ENCODE measurements at places on chromosomes 4 and X. TPM values are rescaled to one million over a fixed set of nuclear protein-coding genes. Genes with fewer than 3 reads are reported as not detected.
A peak's percentile ranks its signal among the peaks of the same experiment; 100 is the strongest.

The CLDN34 gene
- polyA plus RNA-seq: 0.20 TPM

GRCh38 chrX:47706575-47706974, 47.6 kb upstream of the UXT start:
- DNase-seq: no peak

The HPGDS gene
- polyA plus RNA-seq: 3.8 TPM

The CCDC110 gene
- polyA plus RNA-seq: 2.3 TPM

DNA sequence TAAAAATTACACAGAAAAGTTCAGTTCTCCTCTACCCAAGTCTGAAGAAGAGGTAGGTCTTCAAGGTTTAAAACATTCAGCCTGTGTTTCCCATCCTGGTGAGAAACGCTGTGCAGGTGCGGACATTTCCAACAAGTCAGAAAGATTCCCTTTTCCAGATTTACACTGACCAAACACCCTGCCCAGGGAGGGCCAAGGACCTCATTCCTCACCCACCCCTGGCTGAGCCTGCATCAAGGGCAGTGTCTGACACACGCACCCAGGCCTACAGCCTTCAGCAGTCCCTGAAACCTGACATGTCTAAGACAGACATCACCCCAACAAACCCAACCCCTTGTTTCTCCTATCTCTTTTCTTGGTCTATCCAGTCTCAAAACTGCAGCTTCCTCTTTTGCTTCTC, 105.9 kb downstream of the APBB2 start:
- no peak for DNase-seq

GRCh38 chr4:169774466-169775445, 17.0 kb upstream of the HPF1 start:
- no peak for DNase-seq

- DNase-seq: no peak
Observed at GRCh38 chr4:15725608-15726007, 22.7 kb downstream of the BST1 start.

The ASB5 gene
- polyA plus RNA-seq: 0.24 TPM

The GYPE gene
- 18.2 TPM for polyA plus RNA-seq

The AFF2 gene
- polyA plus RNA-seq: 5.9 TPM

DNA sequence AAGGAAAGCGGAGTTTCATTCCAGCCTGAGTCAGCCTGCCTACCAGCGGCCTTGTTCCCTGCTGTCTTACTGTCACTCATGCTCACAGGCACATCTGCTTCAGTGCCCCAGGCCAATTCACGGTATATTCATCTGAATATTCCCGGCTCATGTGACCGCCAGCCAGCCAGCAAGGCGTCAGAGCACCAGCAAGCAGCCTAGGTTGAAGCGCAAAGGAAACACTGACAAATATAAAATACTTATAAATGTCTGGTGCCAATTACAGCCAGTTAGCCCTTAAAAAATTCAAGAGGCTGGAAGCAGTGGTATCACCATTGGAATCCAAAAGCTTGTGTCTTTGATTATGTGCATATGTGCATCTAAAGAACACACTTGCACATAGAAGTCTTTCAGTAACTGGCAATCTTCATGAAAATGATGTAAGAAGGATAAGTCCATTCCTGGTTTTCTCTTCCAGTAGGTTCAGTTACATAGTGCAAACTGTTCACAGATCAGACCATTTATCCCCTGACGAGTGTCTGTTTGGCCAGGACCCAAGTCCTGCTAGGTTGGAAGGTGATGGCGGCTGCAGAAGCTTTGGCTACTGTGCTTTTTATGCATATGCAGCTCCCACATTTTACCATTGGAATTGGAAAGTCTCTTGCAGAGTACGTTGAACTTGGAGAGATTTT, 61.3 kb downstream of the LUZP4 start:
- DNase-seq: no peak

The CUL4B gene
- polyA plus RNA-seq: 67.8 TPM

GRCh38 chr4:52635560-52635959, 23.5 kb downstream of the USP46 start:
- DNase-seq: no peak

The PABPC1L2A gene
- polyA plus RNA-seq: not detected

DNA sequence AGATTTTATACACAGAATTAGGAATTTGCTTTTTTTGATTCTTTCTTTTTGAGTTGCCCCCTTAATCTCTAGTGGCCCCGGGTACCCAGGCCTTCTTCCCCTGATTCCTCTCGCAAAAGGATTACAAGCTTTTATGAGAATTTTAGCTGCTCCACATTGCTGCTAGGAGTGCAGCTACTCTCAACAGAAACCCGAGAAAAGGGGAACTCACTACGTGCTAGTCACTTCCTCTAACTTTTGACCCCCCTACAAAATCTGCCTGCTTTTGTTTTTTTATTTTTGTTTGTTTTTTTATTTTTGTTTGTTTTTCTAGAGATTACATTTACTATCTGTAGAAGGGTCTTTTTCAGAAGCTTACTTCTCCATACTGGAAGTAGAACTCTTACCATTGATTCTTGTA, 64.1 kb downstream of the ZNF81 start:
- no peak for DNase-seq

DNA sequence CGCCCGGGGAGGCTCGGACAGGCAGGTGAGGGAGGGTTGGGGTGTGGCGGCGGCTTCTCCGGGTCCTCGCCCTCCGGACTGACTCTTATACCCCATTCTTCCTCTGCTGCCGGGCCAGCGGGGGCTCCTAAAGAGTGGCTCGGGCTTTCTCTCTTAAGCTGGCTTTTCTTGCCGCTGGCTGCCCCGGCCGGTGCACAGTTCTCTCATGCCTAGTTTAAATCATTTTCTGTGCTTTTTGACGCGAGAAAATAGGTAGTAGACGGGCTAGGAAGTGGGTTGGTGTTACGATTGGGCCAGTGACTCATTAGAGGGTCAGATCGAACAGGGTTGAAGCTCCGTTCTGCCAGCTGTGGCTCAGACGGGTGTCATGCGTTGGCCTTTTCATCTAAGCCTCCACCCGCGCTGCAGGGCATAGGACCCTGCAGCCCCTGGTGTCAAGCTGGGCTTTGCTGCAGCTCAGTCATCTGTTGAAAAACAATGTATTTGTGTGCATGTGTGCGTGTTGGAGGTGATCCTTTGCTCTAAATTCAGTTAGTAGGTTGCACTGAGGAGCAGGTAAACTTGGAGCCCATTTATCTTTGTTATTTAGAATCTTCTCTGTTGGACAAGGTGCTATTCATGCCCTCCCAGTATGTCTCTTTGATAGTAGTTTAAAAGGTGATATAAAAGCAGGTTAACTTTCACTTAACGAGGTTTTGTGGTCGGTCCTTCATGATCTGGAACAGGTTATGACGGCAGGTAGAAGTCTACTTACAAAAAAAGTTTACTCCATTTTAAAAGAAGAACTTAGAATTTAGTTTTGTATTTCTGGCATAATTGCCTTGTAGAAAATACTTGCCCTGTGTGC, 802 bp downstream of the BMP2K start:
- peak; percentile 49 for DNase-seq

DNA sequence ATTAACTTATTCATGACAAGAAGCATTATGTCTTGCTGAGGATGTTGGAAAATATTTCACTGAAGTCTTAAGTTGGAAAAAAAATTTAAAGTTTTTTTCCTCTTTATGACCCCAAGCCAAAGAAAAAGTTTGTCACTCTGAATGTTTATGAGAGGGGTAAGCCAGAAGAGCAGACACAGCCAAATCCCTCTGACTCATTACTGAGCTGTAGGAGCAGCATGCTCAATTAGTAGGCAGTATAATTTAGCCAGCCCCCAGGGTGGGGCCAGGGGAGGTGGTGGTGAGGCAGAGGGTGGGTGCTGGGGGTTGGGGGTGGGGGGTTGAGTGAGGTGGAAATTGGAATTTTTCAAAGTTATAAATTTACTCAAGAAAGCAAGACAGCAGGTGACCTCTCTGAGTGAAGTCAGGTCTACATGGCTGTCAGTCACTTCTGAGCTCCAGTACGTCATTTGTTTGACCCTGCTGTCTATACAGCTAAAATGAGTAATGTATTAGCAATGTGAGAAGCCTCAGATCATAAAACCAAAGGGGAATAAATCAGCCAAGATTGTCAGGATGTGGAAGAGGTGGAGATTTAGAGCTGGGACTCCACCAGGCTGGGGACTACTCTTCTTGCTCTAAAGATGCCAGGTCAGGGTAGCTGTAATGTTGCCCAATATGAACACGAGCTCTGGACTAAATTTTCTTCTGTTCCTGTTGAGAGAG, 98.8 kb upstream of the NDP start:
- DNase-seq: no peak

DNA sequence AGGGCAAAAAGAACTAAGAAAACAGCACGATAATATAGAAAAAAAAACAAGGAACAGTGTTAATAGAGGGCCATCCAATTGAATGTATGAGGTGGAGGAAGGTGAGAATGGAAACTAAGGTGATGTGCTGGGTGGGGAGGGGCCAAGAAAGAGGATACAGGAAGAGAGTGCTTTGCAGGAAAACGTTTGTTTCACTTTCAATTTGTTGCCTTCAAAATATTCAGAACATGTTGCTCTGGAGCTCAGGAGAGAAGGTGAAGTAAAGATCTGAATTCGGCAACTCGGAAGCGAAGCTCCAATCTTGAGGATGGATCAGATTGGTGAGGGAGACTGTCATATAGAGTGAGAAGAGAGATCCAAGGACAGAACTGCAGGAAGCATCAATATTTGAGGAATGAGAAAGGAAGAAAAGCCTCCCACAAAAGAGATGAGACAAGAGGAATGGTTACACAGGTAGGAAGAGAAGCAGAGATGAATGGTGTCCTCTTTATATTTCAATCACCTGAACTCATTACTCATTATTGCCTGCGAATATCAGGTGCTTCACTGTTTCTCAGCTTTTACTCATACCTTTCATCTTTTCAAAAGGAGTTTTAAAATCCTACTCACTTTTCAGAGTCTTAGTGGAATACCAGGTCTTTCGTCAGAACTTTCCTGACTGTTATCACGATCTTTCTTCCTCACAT, 14.7 kb upstream of the SEC24D start:
- no peak for DNase-seq

The GAGE12H gene
- polyA plus RNA-seq: not detected

GRCh38 chr4:161799710-161800109, 364.1 kb downstream of the FSTL5 start:
- no peak for DNase-seq

DNA sequence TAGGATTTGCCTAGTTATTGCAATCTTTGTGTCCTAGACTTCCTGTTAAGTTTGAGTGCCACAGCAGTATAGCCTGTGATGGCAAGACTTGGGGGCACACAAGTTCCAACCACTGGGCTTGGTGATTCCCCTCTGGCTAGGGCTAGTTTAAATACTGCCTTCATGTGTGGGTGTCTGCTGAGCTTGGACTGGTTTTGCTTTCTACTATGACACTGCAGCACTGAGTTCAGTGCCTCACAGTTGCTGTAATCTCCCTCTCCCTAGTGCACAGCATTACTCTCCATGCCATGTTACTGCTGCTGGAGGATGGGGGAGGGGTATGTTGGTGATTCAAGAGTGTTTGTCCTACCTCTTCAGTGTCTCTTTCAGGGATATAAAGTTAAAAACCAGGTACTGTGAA, 379.6 kb downstream of the IL15 start:
- DNase-seq: no peak

DNA sequence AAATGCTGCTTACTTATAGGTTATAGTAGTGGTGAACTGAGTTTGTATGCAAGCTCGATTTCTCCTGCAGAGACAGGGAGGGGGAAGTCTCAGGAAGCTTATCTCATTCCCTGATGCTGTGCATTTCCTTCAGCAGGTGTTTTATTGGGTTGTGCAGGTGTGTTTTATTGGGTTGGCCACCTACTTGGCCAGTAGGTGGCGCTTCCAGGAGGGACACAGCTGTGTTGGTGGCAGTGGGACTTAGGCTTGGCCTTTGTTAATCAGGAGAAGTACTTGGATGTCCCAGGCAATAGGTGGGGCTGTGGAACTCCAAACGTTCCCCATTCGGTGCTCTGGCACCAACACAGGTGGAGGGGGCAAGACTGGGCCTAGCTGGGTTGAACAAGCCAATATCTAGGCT, 196.0 kb upstream of the DCAF8L1 start:
- no peak for DNase-seq

The MAGEB1 gene
- polyA plus RNA-seq: not detected

The RAB9B gene
- 3.1 TPM for polyA plus RNA-seq

DNA sequence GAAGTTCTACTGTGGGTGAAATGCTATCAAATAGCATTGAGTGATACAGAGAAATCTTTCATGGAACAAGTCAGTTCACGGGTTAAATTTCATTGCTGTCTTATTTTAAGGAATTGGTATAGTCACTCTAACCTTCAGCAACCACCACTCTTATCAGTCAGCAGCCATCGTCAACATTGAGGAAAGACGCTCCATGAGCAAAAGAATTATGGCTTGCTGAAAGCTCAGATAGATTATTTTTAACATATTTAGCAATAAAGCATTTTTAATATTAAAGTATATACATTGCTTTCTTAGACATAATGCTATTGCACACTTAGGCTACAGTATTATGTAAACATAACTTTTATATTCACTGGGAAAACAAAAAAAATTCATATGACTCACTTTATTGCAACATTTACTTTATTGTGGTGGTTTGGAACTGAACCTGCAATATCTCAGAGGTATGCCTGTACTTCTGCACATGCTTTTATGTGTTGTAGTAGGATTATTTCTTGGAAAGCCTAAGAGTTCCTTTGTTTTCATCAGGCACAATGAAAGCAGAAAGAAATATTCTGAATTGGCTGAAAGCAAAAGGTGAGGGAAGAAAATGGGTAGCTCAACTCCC, 586.7 kb downstream of the GBA3 start:
- DNase-seq: no peak

DNA sequence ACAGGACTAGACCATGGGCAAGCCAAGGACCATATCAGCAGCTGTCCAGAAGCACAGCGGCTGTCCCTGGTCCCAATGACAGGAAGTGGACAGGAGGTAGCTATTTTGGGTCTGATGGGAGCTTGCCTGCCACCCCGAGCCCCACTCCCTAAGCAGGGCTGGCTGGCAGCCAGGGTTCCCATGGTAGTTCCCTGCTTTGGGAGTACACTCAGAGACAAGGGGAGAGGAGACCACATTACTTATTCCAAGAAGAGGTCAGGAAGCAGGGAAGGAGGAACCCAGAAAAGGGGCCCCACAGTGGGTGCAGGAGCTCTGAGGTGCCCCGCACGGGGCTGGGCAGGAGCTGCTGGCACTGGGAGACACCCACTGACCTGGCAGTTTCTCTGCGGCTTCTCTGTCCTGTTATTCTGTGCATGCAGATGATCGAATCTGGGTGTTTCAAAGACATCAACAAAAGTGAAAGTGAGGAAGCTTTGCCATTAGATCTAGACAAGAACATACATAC, 36.3 kb downstream of the HTT-AS start:
- peak; percentile 63 for DNase-seq

DNA sequence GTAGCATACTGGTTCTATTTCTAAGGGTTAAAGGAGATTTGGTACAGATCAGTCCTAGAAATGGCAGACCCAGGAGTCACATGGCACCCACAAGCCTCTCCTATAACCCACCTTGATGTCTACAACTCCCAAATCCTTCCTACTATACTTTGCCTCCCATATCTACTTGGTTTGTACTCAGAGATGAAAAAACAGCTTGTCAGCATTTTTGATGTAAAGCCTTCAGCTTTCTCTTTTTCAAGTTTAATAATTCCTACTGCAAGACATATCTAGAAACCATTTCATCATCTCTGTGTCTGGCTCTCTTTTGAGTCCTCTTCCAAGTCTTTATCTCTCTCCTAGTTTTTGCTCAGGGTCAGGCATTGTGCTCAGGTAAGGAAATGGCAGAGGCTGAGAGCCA, 82.9 kb downstream of the NYX start:
- no peak for DNase-seq

The GAGE12F gene
- polyA plus RNA-seq: not detected

Measured in left lung (tissue), 14 donors.